ENCODE measurements at places on chromosomes 1 and 21. TPM values are rescaled to one million over a fixed set of nuclear protein-coding genes. Genes with fewer than 3 reads are reported as not detected.

KCNK1 gene
- total RNA-seq, result not detected

MFN2 gene
- total RNA-seq, result 55.4 TPM

KRTAP19-7 gene
- not detected for total RNA-seq

LCE2C gene
- not detected for total RNA-seq

TMEM167B gene
- 26.0 TPM for total RNA-seq

Data from dermis lymphatic vessel endothelial cell (primary cell).